ENCODE measurements at places on chromosomes 2 and 18.

- DNase-seq, result no peak
These were observed 286.5 kb downstream of the PHLPP1 start for GRCh38 chr18:63001861-63002260.

GRCh38 chr2:173064151-173064805, 11.4 kb upstream of the MAP3K20 start:
- no peak for DNase-seq

DNA sequence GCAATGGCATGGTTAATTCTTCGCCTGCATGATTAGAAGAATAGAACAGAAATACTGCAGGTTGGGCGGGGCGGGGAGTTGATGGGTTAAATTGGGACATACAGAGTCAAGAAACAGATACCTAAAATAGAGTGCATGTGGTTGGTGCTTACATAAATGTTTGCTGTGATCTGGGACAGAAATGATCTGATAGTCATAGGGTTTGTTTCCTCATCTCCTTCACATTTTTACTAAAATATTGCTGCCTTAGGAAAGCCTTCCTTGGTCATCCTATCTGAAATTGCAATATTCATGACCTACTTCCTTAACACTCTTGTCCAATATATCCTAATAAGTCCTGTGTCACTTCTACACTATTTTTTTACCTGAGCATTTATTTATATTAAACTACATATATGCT, 163.9 kb downstream of the TMEFF2 start:
- DNase-seq, result no peak

DNA sequence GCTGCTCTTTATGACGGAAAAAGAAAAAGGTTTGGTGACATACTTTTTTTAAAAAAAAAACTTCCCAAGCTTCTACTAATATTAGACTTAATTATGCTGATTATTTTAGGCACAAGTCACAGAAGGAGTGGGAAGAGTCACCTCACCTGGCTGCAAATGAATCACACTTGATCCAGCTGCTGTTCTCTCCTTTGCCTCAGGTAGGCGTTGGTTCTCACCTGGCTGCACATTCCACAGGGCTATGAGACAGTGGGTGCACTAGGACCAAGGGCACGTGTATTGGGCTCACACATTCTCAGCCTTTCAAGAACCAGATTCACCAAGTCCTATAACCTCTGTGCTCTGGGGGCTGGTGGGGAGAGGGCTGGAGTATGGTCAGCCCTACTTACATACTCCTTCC, 93.3 kb downstream of the TGFA start:
- no peak for DNase-seq

- no peak for DNase-seq
These were observed 11.8 kb downstream of the SLC25A12 start for GRCh38 chr2:171882089-171882769.

GRCh38 chr2:165827921-165828276, 33.9 kb upstream of the GALNT3 start:
- no peak for DNase-seq

- DNase-seq, result no peak
These were observed 27.8 kb downstream of the WDR7 start for GRCh38 chr18:56678836-56679565.

- DNase-seq, result no peak
These were observed 306.2 kb upstream of the KCNJ3 start for GRCh38 chr2:154392256-154392655.

DNA sequence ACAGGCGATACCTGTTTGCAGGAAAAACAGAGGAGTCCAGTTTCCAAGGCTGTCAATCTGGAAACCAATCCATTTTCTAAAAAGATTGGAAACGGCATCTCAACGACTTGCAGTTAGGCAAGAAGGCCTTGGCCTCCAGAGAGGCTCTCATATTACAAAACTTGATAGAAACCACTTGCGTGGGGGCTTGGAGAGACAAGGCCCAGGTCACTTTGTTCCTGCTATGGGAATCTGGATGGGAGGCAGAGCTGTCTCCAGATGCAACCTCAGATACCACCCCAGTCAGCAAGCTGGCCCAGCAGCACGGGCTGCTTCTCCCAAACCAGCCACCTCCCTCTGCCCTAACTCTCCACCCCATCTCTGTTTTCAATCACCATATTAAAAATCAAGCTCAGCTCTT, 298.8 kb downstream of the TNS1 start:
- DNase-seq, result no peak

Data from stimulated activated CD4-positive, alpha-beta T cell treated with anti-CD3 and anti-CD28 coated beads, Interleukin-4, amount 100 ng/mL, for 48 hours (primary cell).